ENCODE measurements at places on chromosomes 13 and 19. TPM values are rescaled to one million over a fixed set of nuclear protein-coding genes. Genes with fewer than 3 reads are reported as not detected.

The PSG7 gene
- not detected for total RNA-seq

The ELSPBP1 gene
- not detected for total RNA-seq

The KCNN1 gene
- not detected for total RNA-seq

The ZNF552 gene
- 6.6 TPM for total RNA-seq

The IL12RB1 gene
- 0.43 TPM for total RNA-seq

The KRTDAP gene
- total RNA-seq = not detected

The TNNI3 gene
- total RNA-seq = not detected

The B3GNT8 gene
- total RNA-seq = 1.7 TPM

The NANOS3 gene
- total RNA-seq = 0.43 TPM

The LPAR2 gene
- 1.0 TPM for total RNA-seq

The NOTCH3 gene
- total RNA-seq = 63.7 TPM

The ACP7 gene
- total RNA-seq = not detected

The LMTK3 gene
- not detected for total RNA-seq

The IGFL2 gene
- not detected for total RNA-seq

The ERICH4 gene
- total RNA-seq = not detected

The MARK4 gene
- 13.7 TPM for total RNA-seq

The DPF1 gene
- total RNA-seq = 0.88 TPM

The TNFSF9 gene
- total RNA-seq = not detected

The FBXO27 gene
- total RNA-seq = 3.3 TPM

The SMIM24 gene
- total RNA-seq = not detected

The ADGRE2 gene
- 1.3 TPM for total RNA-seq

The TGFBR3L gene
- total RNA-seq = 1.3 TPM

The CLEC11A gene
- total RNA-seq = 11.5 TPM

The TEX101 gene
- not detected for total RNA-seq

The SPTBN4 gene
- 0.14 TPM for total RNA-seq

The PEG3 gene
- 0.44 TPM for total RNA-seq

All from placental pericyte (primary cell).